ENCODE measurements at places on chromosomes 1 and 21.

- no peak for DNase-seq
These were observed 88.0 kb upstream of the WLS start for GRCh38 chr1:68320349-68320748.

DNA sequence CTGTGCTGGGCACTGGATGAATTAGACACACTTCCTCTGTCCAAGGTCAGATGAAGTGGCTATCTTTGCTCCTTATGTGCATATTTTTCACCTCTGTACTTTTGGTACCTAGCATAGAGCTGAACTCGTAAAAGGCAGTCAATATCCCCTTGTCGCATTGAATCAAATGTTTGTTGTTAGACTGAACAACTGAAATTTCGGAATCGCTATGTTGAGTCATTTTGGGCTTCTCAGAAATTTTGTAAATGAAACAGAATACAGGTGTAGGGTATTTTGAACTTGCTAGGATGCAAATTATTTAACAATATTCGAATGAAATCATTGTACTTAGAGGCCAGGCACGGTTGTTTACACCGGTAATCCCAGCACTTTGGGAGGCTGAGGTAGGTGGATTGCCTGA, 48.0 kb downstream of the PDE4B start:
- DNase-seq, result no peak

DNA sequence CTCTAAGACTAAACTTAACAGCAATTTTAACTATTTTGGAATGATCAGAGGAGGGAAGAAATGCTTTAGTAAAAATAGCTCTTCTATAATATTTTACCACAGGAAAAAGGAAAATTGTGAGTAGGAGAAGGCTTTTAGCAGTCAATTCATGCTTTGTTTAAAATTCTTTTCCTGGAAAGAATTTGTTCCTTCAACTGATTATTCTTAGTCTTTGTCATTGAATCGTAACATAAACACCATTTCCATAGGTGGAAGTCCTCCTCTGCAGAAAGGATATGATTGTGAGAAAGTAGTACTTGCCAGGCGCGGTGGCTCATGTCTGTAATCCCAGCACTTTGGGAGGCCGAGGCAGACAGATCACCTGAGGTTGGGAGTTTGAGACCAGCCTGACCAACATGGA, 11.9 kb upstream of the ACTA1 start:
- no peak for DNase-seq

GRCh38 chr1:235261243-235261642, 66.7 kb downstream of the ARID4B start:
- DNase-seq, result no peak

DNA sequence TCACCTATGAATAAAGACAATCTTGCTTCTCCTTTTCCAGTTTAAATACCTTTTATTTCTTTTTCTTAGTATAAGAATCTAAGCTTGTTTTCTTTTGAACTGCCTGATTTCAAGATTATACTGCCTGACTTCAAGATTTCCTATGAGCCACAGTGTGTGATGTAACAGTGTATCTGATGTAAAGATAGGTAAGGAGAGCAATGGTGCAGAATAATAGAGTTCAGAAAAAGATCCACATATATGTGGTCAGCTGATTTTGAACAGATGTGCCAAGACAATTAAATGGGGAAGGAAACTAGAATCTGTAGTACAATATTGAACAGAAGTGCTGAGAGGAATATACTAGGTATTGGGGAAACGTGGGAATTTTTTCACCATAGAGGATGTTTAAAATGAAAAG, 21.0 kb downstream of the EXO1 start:
- no peak for DNase-seq

GRCh38 chr1:181392613-181393220, 90.6 kb upstream of the CACNA1E start:
- DNase-seq, result no peak

DNA sequence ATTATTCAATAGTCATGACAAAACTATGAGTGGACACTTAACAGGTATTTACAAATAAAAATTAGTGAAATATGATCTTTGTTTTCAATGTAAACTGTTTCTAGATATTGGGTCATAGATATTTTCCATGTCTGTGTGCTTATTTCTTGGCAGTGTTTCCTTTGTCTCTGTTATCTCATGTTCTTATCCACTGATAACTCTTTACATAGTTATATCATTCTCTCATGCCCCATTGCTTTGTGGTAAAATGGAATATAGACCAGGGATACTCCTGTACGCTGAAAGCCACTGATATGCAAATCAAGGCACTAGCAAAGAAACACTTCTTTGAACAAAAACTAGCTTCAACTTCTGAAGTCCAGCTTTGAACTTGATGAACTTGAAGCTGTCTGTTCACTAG, 113.1 kb downstream of the ITSN1 start:
- DNase-seq, result no peak

GRCh38 chr1:1371364-1371745, 3.7 kb downstream of the AURKAIP1 start:
- DNase-seq, result peak; percentile 44

- no peak for DNase-seq
These were observed 44.8 kb downstream of the BACH1 start for GRCh38 chr21:29343519-29343918.

GRCh38 chr1:203084588-203085527, 954 bp downstream of the MYOG start:
- DNase-seq, result peak; percentile 66

DNA sequence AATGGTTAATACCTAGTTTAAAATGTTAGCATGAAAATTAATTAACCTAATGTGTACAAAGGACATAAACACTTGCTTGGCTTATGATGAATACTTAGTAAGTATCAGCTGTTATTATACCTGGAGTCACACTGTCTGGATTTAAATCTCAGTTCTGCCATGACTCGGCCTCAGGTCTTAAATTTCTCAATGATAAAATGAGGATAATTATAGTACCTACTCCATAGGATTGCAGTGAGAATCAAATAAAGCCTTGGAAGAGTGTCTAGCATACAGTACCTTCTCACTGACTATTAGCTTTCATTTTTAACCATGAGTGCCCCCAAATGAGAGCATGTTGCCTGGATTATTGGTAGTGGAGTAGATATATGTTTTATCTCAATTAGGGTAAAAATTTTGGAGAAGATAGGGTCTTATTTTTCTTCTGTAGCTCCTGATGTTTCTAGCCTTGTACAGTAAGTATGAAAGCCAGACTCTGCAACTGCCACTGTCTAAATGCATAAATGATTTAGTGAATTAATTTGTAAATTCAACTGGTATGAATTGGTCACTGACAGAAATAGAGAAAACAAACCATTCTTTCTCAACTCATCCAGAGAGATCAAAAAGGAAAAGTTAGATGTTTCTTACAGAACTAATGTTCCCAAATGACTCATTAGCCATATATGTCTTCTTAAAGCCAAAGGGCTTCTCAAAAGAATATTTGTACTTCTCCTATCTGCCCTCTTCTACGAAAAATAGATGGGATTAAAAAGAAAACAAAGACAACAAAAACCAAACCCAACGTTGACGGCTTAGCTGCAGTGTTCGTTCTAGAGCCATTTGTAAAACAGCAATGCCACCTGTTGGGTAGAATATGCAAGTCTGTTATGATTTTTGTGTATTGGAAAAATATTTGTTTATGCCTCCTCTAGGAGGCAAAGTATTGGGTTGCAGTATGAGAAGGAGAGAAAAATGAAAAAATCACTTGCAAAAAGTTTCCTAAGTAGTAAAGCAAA, 53.8 kb upstream of the MROH9 start:
- DNase-seq, result no peak

- DNase-seq, result no peak
These were observed 53.7 kb upstream of the DNAJC6 start for GRCh38 chr1:65255656-65256050.

- DNase-seq, result peak; percentile 53
These were observed 965 bp upstream of the SH2D5 start for GRCh38 chr1:20733360-20733975.

GRCh38 chr1:59029411-59030167, 245.7 kb upstream of the JUN start:
- DNase-seq, result no peak

DNA sequence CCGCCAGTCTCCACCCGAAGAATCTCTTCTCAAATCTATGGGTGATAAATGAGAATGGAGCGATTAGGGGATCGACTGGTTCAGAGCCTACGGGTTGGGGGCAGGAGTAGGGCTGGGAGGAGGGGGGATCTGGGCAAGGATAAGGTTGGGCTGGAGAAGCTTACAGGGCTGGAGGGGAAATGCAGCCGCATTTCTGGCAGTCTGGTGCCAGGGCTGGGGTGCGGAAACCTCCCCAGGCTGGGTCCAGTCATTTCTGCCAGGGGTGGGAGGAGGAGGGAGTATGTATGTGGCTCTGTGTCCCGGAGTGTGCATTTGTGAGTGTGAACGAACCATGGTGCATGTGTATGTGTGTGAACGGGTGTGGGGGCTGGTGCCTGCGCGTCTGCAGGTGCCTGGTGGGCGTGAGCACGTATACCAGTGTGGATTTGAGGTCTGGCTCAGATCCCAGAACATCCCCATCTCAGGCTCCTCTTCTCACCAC, 10.2 kb downstream of the C1orf216 start:
- peak; percentile 75 for DNase-seq

DNA sequence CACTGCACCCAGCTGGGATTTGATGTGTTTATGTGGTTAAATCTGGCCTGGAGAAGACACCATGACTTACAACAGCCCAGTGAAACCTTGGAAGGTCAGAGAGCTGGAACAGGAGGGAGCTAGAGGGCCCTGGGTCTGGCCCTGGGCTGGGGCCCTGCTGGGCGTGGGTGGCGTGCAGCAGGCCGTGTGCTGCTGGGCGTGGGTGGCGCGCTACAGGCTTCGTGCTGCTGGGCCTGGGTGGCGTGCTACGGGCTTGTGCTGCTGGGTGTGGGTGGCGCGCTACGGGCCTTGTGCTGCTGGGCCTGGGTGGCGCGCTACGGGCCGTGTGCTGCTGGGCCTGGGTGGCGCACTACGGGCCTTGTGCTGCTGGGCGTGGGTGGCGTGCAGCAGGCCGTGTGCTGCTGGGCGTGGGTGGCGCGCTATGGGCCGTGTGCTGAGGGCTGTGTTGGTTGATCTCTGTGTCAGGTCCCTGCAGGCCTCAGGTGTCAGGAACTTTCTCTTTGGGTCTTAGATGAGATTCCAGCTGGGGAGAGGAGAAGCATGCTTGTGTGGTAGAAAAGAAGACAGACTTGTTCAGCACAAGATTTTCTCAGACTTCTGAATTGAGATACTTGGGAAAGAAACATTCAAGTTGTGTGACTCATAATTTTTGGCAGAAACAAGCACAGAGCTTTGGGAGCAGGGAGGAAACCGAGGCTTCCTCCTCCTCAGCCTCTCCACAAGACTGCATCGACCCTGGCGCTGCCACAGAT, 66.0 kb downstream of the COL18A1 start:
- DNase-seq, result no peak

- DNase-seq, result no peak
These were observed 108.6 kb downstream of the PBX1 start for GRCh38 chr1:164667600-164667999.

DNA sequence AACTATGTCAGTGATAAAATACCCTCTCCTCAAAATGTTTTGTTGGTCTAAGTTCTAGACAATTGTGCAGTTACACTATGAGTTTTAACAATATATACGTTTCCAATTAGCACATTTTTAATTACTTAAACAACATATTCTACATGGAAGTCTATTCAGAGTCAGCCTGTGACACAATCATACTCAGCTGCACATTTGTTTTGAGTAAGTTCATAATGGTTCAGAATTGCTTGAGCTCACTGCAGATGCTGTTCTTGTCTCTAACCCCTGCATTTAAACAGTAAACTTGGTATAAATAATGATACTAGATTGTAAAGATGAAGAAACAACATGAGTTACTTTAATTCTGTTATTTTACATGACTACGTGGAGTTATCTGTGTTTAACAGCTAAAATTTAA, 30.6 kb downstream of the CDKN2C start:
- no peak for DNase-seq

DNA sequence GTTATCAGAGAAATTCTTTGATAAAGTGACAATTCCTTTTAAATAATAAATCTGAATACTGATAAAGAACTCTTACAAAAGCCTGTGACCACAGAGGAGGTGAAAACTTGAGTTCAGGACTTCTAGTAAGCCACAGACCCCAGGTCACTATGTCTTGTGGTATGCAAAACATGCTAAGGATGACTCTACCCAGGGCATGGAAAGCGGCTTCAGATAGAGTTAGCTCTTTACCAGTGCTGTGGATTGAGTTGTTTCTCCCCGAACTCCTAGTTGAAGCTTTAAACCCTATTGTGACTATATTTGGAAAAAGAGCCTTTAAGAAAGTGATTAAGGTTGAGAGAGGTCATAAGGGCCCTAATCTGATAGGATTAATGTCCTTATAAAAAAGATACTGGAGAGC, 42.3 kb downstream of the HLX start:
- DNase-seq, result no peak

GRCh38 chr1:201080135-201080534, 32.1 kb downstream of the CACNA1S start:
- no peak for DNase-seq

- DNase-seq, result no peak
These were observed 298.7 kb downstream of the LRRIQ3 start for GRCh38 chr1:73899311-73899710.

DNA sequence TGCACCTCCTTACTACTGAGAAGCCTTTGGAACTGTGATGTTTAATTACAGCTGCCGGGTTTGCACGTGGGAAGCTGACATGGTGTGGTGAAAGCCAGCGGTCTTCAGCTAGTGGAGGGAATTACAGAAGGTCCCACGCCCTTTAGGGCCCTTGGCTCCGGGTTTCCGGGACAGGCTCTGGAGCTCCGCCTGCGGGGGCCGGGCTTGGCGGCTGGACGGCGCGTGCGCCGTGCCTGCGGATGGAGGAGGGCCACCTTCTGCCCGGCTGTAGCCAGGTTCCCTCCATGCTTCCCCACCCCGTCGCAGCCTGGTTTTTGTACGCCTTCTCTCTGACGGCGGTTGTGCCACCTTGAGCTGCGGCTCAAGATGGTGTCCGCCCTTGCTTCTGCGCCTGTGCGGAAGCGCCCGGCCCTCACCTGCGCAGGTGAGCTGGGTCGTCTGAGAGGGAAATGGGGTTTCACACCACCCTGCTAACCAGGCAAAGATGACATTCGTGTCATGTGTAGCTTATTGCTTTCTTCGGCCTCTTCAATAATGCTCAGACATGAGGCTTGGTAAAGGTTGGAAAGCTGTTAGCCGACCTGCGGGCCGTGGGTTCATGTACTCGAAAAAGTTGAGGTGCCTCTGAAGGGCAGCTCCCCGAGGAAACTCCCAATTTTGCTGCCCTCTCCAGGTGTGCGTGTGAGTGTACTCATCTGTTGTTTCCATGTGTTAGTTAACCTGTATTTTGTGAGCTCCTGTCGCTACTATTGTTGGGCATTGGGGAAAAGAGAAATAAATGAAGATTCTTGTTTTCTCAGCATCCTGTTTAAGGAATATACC, 36.6 kb upstream of the OPRD1 start:
- DNase-seq, result peak; percentile 79

Measured in ecto neural progenitor cell (in vitro differentiated cells).